ENCODE measurements at places on chromosomes 6 and 20.

GRCh38 chr6:130161683-130162404, 60.9 kb downstream of the SAMD3 start:
- DNase-seq: no peak

GRCh38 chr6:71347119-71347518, 58.5 kb downstream of the OGFRL1 start:
- no peak for DNase-seq

GRCh38 chr20:44247131-44247571, at the start of gene GDAP1L1:
GDAP1L1 (plus strand) TSS chr20:44247308; CDS start chr20:44247335, 27 bp downstream.
- DNase-seq: peak; percentile 7

- DNase-seq: no peak
Measured at GRCh38 chr20:53793783-53794383, 200.2 kb upstream of the ZNF217 start.

- no peak for DNase-seq
Measured at GRCh38 chr20:50540620-50541605, 30.7 kb downstream of the PTPN1 start.

DNA sequence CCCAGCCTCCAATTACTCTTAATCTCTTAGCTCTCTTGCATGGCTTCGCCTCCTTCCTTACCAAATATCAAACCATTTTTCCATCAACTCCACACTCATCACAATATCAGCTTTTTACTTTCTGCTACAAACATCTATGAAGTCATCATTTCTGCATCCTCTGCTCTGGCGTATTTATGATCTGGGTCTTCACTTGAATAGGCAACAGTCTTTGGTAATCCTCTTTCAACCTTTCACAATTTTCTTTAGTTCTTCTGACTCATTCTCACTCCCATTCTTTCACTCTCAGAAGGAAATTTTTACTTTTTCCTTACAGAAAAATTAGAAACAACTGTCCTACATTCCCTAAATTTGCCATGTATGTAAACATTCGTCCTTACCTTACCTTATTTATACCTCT, 522.4 kb downstream of the HDGFL1 start:
- no peak for DNase-seq
